Stimulated activated CD4-positive, alpha-beta T cell treated with anti-CD3 and anti-CD28 coated beads, Interleukin-12 subunit alpha, Interleukin-12 subunit beta, amount 100 ng/mL, for 24 hours (primary cell): ENCODE measurements at places on chromosomes 7 and 10.

DNA sequence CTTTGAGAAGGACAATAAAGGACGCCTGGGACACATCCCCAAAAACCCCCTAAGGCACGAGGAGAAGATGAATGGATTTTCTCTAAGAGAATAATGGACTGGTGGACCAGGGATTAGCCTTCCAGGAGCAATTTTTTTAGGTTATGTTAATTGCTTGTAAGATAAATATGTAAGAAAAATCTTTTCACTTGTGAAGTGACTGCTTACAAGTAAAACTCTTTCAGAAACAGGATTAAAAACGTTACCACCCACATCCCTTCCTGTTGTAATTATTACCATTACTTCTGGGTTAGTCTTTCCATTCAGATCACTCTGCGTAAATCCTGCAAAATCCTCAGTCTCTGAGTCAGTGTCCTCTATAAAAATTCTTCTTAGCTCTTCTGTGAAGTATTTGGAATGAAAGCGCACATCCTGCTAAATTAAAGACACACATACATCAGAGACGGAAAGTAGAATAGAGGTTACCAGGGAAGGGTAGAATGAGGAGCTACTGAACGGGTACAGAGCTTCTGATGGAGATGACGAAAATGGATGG, 34.3 kb downstream of the CDCA7L start:
- DNase-seq = no peak

DNA sequence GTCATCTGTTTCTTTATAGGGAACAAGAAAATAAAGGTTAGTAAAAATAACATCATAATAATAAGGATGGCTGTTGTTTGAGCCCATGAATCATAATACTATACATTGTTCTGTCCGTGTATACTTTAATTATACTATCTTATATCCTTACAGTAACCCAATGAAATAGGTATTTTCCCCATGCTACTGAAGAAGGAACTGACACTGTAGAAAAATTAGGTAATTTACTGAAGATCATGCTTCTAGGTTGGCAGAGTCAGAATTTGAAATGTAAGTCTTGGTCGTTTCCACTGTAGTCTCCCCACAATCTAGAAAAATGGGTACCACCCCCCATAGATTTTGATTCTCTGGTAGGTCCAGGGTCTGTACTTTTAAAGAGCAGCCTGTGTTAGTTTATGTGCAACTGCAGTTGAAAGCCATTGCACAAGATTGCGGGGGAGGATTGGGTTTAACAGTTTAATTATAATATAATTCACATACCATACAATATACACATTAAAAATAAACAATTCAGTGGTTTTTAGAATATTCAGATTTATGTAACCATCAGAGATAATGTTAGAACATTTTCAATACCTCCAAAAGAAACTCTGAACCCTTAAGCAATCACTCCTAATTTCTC, 47.7 kb downstream of the SHOC2 start:
- DNase-seq = no peak

- DNase-seq = no peak
Observed at GRCh38 chr10:124916098-124916584, 25.8 kb upstream of the ZRANB1 start.

DNA sequence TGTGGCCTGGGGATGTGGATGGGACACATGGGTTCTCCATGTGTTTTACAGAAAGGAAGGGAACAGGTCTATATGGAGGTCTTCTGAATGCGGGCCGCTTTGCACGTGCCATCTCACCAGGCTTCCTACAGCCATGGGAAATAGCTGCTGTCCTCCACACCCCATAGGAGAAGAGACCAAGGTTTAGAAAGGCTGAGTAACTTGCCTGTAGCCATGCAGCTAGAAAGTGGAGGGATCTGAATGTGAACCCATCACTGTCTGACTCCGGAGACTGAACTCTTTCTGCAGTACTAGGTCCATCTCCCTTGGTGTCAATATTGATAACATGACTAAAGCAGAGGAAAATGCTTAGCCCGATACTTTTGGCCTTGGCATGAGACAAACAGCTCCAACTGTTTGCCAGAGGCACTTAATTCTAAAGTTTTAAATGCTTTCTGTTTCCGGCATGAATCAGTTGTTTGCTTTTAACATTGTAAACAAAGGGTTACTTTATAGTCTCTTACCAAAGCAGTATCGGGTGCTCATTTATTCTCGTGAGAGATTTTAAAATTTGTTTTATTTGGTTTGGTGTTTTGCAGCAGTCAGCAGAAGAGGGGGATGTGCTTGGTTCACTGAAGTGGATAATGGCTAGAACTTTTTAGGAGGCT, 64.8 kb upstream of the LOXL4 start:
- DNase-seq = no peak

- peak; percentile 25 for DNase-seq
Observed at GRCh38 chr7:16753102-16753931, at the start of gene TSPAN13. TSPAN13 (plus strand) TSS chr7:16753755; CDS start chr7:16753968, 213 bp downstream.

DNA sequence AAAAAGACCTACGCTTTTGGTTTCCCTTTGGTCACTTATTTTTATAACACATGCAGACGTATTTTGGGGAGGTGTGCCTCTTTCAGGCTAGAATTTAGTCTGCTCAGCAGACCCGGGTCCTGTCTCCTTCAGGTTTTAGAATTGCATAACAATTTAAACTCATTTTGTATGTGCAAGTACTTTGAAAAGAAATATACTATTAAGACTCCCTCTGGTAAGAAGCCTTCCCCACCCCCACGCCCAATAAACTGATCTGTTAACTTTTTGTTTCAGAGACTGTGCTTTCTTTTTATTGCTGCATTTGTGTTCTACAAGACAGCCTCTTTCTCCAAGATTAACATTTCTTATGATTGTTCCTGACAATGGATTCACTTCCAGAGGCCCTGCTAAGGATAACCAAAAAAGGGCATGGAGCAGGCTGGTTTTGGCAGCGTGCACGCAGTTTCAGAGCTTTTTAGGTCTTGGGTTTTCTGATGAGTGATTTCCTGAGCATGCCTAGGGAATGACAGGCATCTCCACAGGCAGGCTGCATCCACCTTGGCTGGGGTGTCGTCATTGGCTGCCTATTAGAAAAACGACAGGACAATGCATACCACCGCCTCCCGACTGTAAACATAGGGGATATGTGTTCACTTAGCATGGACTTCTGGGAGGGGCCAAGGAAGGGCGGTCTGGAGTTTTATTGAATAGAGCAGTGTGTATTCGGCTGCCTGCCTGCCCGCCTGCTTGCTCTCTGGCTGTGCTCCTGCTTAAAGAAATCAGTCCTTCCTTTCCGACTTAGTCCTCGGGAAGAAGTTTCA, at the start of gene CALD1:
Gene CALD1, plus strand, starts transcription at position 694 of the 800 bp plus-strand sequence. CDS start 88,100 bp downstream, outside the sequence.
- no peak for DNase-seq

- DNase-seq = peak; percentile 56
Observed at GRCh38 chr7:37354656-37355131, 94.0 kb downstream of the ELMO1 start.

DNA sequence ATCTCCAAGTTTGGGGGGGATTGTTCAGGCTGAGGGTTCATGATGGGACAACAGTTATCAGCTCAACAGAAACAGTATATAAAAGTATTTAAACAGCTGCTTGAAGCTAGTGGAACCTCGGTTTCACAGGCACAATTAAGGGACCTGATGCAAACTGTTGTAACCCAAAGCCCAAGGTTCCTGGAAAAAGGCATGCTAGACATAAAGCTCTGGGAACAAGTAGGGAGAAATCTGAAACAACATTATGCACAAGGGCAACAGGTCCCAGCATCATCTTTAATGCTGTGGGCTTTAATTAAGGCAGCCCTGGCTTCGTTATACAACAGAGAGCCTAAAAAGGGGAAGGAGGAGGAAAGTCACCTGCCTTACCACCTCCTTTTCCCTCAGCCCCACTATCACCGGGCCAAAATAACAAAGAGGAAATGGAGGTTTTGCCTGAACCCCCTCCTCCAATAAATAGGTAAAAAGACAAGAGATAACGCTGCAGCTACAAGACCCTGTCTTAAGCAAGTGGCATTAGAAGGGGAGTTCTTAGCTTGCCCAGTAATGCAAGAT, 83.2 kb upstream of the GPR22 start:
- DNase-seq = no peak

DNA sequence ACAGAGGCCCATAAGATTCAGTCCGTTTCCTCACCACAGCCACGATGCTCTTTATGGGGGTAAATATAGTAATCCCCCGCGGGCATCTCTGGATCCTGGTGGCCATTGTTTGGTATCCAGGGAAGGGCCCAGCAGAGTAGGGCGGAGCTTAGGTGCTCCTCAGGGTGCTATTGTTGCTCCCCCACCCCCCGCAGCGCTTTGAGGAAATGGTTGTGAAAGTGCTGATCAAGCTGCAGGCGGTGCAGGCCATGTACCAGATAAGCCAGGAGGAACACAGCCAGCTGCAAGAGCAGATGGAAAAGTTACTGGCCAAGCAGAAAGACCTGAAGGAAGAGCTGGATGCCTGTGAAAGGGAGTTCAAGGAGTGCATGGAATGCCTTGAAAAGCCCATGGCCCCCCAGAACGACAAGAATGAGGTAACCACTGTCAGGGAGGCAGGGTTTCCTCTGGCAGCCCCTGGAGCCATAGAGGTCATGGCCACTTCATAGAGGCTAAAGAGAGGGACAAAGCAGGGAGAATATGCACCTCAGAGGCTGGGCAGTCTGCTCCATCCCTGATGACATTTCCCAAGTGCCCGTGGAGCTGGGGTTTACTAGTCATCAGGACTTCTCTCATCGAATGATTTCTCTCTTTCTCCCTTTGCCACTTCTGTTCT, 17.6 kb upstream of the FLNC start:
- DNase-seq = no peak

- DNase-seq = no peak
Observed at GRCh38 chr10:70053218-70053840, 683 bp downstream of the MACROH2A2 start.
